ENCODE measurements at places on chromosomes 4 and X.

DNA sequence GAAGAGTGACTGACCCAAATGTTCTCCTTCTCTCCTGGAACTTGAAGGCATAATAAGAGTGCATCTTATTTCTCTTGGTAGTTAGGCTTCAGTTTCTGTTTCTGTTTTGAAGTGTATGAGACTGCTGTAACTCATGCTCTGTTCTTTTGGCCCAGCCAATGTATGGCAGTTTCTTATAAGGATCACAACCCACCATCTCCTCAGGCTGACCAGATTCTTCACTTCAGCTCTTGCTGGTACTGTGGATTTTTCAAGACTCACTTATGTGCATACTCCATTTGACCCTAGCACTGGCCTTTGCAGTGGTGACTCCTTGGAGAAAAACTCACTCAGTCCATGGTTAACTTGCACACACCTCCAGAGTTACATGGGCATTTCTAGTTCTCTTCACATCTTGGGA, 9.6 kb upstream of the YTHDC1 start:
- no peak for DNase-seq

DNA sequence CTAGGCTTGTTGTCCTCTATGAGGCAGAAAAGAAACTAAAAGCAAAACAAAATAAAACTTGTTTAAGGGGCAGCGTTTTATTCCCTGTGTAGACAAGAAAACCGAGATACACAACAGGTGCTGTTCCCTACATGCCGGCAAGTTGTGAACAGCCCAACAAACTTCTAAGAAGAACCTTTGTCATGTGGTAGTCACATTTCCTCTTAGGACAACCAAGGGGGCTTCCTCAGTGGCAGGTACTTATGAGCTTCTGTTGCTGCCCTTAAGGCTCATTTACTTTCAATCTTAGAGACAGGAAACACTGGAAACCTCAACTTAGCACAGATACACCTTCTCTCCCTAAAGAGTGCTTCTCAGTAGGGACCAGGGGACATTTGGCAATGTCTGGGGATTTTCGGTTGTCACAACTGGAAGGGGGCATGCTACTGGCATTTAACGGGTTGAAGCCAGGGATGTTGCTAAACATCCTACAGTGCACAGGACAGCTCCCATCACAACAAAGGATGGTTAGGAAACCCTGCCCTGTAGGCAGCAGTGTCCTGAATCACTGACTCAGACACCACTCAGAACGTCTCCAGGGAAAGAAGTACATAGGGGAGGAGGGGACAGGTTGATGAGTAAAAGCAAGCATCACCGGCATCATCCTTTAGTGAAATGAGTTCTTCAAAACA, 111.0 kb downstream of the ASB9 start:
- peak; percentile 1 for DNase-seq

GRCh38 chr4:11182586-11183355, 245.9 kb downstream of the HS3ST1 start:
- no peak for DNase-seq

DNA sequence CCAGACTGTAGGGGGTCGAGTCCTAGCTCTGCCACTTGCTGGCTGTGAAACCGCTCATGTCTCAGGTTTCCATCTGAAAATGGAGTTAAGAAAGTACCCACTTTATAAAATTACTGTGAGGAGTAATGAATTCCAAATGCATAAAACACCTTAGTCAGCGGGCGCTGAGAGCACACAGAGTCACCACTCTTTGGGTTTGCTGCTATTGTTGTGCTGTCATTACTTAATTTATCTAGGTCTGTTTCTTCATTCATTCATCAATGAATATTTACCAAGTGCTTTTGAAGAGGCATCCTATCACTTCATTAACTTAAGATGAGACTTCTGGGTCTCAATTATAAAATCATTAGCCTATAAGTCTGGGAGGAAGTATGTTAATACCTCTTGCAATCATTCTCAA, 317.3 kb downstream of the FBXW7 start:
- no peak for DNase-seq

DNA sequence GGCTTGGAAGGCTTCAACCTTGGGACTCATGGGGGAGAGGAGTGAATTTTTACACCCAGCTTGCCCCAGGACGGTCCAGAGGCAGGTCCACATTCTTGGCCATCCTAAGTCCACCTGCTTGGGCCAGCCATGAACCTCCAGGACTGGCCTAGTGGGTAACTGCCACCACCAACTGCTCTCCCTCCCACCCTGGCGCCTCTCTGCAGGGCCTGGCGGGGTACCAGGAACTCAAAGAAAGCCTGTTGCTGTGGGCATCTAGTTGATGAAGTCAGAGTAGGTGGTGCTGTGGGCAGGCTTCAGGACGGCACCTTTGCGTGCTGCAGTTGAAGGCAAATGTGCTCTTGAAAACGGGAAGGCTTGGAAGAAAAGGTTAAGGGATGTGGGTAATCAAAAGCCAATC, 12.0 kb downstream of the BCOR start:
- no peak for DNase-seq

- DNase-seq = no peak
Observed at GRCh38 chr4:173360587-173361221, 10.1 kb upstream of the SAP30 start.

- DNase-seq = no peak
Observed at GRCh38 chr4:120037411-120037810, 29.2 kb downstream of the MAD2L1 start.

- DNase-seq = no peak
Observed at GRCh38 chr4:182589100-182589499, 328.1 kb downstream of the DCTD start.

DNA sequence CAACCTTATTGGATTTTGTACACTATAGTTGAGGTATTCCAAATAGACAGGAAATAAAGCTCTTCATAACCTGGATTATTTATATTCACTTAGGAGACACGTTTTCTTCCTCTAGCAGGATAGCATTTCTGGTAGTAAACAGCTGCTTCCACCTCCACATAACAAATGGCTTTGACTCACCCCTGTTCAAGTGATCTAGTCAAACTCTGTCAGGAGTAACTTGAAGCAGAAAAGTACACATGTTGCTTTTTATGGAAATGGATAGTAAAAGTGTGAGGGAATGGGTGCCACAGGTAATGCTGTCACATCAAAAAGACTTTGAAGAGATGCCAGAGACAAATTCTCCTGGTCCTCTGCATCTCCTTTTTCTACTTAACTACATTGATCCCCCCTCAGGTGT, 258.7 kb upstream of the SLC7A11 start:
- no peak for DNase-seq

- DNase-seq = no peak
Observed at GRCh38 chr4:125390126-125390525, 75.4 kb downstream of the FAT4 start.

- no peak for DNase-seq
Observed at GRCh38 chr4:87915621-87916020, 59.9 kb upstream of the SPP1 start.

DNA sequence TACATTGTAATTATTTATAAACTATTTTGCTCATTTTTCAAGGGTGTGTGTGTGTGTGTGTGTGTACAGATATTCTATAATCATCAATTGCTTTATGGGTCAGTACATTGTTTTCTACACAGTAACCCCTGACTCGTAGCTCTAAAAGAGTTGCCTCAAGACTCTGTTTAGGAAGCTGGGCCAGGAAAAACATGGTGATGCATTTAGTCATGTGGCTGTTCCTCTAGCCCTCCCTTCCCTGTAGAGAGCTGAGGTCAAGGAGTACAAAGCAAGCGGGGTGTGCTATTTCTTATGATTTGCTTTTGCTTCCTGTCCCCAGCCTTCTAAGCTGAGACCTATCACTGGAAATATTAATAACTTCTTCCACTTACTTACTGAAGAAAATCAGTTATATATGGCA, 34.8 kb upstream of the SPANXD start:
- DNase-seq = no peak

GRCh38 chr4:89351201-89351600, 43.6 kb upstream of the GPRIN3 start:
- DNase-seq = no peak
